ENCODE measurements at places on chromosomes 5 and 9. TPM values are rescaled to one million over a fixed set of nuclear protein-coding genes. Genes with fewer than 3 reads are reported as not detected.

The GOLPH3 gene
- total RNA-seq, result 73.7 TPM

The SYNPO gene
- not detected for total RNA-seq

- H3K36me3 ChIP-seq, result no peaks in the 10 kb centered on the region
- H3K27ac ChIP-seq, result no peak overlapping the region
- no peak for DNase-seq
These were observed 266.6 kb downstream of the PRELID2 start for GRCh38 chr5:145568581-145568980.

DNA sequence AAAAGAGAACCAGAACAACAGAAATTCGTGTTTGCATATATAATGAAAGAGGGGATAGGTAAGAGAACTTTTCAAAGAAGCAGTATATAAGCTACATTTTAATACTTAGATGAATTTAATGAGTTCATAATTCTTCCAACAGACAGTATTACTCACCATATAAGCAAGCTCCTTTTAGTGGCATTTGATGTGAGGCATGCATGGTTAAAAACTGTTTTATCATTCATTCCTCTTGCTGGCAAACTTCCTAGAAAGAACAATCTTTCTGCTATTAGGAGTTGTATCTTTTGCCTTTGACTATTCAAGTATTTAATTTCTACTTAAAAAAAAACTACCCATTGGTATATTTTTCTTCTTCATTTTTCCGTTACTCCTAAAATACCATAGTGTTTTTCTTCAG, 65.7 kb upstream of the EIF4EBP3 start:
- H3K27me3 ChIP-seq, result no peaks in the 10 kb centered on the region
- H3K4me3 ChIP-seq, result no peak overlapping the region
- no peaks in the 10 kb centered on the region for H3K4me1 ChIP-seq
- DNase-seq, result no peak
- H3K36me3 ChIP-seq, result peaks cover 21% of the 10 kb centered on the region

DNA sequence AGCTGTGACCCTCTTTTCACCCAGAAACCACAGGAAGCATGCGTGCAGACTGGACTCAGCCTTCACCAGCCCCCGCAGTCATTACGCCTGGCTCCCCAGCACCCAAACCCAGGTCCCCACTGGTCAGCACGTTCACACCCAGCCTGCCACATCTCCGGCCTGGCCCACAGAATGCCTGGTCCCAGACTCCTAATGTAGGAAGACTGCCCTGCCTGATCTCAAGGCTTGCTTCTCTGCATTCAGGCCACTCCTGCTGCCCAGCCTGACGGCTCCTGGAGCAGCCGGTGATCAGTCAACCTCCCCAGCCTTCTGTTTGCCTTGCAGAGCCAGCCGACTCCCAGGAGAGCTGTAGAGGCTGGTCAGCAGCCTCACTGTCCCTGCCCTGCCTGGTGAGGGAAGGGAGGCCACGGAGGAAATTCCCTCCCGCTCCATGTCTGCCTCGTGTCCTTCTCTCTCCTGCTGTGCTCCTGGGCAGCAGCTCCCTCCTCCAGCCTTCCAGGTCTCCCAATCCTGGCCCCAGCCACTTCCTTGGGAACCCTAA, 25.4 kb downstream of the ADAMTS2 start:
- H3K4me3 ChIP-seq, result no peak overlapping the region
- no peak for DNase-seq
- no peaks in the 10 kb centered on the region for H3K36me3 ChIP-seq

All from activated CD8-positive, alpha-beta T cell treated with anti-CD3 and anti-CD28 coated beads, Interleukin-2, amount 10 ng/mL, durations not matched to agents 7 days and 5 days (primary cell).